Thyroid gland (tissue), 4 donors: ENCODE measurements at places on chromosomes 6 and 20. TPM values are rescaled to one million over a fixed set of nuclear protein-coding genes. Genes with fewer than 3 reads are reported as not detected.

The CHRNA4 gene
- total RNA-seq = 1.7 TPM

The GPSM3 gene
- total RNA-seq = 6.5 TPM

The SPAG4 gene
- total RNA-seq = 2.3 TPM

DNA sequence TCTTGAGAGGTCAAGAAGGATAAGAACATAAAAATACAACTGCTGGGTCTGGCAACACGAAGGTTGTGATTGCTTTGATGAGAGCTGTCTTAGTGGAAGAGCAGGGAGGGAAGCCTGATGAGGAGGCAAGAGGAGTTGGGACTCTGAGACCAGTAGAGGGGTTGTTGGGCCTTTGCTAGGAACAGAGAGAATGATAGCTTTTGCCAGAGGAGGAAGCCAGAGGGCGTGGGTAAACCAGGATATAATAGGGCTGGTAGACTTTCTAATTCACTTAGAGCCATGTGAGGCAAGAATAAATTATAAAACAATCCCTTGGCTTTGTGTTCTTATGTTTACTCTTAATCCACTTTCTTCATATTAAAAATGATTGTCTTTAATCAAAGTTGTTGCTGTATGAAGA lies 78.6 kb downstream of the RCAN2 start:
- no peak overlapping the region for H3K27ac ChIP-seq
- no peaks in the 10 kb centered on the region for H3K4me1 ChIP-seq
- no peaks in the 10 kb centered on the region for H3K36me3 ChIP-seq
- DNase-seq = no peak

DNA sequence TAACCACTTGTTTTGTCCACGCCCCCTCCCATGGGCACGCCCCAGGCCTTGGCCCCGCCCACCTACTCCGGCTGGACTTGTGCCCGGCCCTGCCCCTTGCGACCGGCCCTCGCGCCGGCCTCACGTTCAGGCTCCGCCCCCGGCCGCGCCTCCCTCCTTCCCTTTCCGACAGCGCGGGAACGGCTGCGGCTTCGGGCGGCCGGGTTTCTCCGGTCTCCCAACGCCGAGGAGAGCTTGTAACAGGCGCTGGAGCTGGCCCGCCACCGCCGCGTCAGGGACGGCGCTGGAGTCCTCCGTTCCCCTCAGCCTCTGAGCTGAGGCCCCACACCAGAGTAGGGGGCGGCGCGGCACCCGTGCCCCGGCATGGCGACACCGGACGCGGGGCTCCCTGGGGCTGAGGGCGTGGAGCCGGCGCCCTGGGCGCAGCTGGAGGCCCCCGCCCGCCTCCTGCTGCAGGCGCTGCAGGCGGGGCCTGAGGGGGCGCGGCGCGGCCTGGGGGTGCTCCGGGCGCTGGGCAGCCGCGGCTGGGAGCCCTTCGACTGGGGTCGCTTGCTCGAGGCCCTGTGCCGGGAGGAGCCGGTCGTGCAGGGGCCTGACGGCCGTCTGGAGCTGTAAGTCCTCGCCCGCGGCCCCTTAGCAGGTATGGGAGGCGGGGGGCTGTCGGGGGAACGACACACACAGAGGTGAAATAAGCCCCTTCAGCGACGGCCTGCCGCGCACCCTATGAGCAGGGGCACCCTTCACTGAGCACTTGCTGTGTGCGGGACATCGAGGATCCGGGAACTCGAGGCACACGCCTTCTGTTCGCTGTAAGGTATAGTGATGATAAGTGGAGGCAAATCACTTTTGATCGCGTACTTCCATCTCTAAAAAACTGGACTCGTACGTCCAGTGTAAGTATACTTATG lies at the start of gene FANCE:
Gene FANCE, plus strand, starts transcription at position 156 of the 908 bp plus-strand sequence. Its CDS starts 208 bp downstream, at position 364.
- H3K27me3 ChIP-seq = no peaks in the 10 kb centered on the region
- peak within 1 kb of the TSS; percentile 60 for H3K4me3 ChIP-seq
- peak; percentile 94 for DNase-seq

GRCh38 chr6:119658917-119659316 lies 309.4 kb upstream of the MAN1A1 start:
- H3K4me3 ChIP-seq = no peak overlapping the region
- DNase-seq = no peak
- H3K4me1 ChIP-seq = no peaks in the 10 kb centered on the region

- no peak overlapping the region for H3K27ac ChIP-seq
- no peaks in the 10 kb centered on the region for H3K27me3 ChIP-seq
- H3K4me1 ChIP-seq = no peaks in the 10 kb centered on the region
- H3K4me3 ChIP-seq = no peak overlapping the region
- H3K36me3 ChIP-seq = no peaks in the 10 kb centered on the region
Observed at GRCh38 chr6:32794510-32794909, 22.3 kb downstream of the HLA-DOB start.

- H3K36me3 ChIP-seq = no peaks in the 10 kb centered on the region
- no peak overlapping the region for H3K27ac ChIP-seq
- no peak overlapping the region for H3K4me3 ChIP-seq
Observed at GRCh38 chr20:47929368-47930115, 144.3 kb upstream of the SULF2 start.
